Esophagus squamous epithelium (tissue), 5 donors: ENCODE measurements at places on chromosomes 7 and 10.

GRCh38 chr10:100979791-100980272 is 7.5 kb downstream of the MRPL43 start:
- DNase-seq: no peak

DNA sequence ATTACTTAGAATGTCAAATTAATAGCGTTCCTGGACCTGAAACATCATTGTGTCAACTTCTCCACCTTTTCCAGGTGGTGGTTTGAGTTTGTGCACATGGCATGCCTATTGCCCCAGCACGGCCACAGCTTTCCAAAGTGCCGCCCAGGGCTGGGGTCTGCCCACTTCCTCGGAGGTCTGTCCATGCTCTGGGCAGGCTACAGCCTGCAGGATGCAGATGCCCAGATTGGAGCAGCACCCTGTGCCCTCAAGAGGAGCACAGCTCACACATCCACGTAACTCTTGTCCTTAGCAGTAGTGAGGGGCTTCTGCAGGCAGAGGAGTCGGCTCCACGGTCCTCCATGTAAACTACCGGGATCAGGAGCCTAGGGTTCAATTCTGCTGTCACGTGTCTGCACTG is 238.6 kb downstream of the EBF3 start:
- no peak for DNase-seq

DNA sequence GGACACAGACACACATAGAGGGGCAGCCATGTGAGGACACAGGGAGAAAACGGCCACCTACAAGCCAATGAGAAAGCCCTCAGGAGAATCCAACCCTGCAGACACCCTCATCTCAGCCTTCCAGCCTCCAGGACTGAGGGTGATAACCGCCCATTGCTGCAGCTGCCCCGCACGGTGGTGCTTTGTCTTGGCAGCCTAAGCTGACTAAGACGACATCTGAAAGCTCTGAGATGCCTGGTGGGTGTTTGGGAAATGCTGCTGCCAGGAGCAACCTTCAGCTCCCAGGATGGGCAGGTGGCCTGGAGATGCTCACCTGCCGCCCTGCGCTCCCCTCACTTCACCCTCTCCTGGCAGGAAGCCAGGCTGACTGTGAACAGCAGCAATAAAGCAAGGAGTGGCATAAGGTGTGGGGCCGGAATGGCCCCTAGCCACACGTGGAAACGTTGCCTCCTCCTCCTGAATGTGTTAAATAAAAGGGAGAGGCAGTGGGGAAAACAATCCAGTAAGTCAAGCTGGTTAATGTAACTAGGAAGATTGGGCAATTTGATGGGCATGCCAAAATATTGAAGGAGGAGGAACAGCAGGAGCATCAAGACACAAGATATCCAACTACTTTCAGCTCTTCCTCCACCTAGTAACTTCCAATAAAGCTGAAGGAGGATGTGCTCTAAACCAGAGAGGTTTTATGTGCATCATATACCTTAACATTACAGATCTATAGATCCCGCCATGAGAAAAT is 121.5 kb downstream of the TNS3 start:
- no peak for DNase-seq

- DNase-seq: no peak
Measured at GRCh38 chr7:74289018-74289658, at the start of gene CLIP2. Gene CLIP2 (plus strand): TSS chr7:74289407. CDS start chr7:74317547, 28,140 bp downstream.

GRCh38 chr10:121975295-121976086 is 474 bp upstream of the NSMCE4A start:
- no peak for DNase-seq

DNA sequence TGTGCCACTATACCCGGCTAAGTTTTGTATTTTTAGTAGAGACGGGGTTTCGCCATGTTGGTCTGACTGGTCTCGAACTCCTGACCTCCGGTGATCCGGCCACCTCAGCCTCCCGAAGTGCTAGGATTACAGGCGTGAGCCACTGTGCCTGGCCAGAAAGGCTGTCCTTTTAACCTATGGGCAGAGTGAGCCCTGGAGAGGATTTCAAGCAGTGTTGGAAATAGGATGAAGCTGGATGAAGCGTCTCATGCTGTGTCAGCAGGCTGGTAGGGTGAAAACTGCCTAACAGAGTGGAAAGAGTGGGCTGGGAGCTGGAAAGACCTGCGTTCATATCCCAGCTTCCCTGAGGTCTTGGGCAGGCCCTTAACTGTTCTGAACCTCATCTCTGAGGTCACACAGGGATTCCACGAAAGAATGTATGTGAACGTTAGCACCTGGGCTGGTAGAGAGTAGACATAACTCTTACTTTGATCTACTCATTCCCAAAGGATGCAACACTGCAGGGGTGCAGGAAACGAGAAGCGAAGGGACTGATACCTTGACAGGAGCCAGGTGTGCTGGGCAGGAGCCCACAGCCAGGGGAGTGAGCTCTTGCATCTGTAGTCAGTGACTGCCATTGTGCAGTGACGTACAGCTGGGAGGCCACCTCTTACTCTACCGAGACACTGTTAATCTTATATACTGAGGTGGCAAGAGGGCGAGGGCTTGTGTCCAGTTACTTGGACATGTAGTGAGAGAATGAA is 34.1 kb downstream of the WBP1L start:
- no peak for DNase-seq

DNA sequence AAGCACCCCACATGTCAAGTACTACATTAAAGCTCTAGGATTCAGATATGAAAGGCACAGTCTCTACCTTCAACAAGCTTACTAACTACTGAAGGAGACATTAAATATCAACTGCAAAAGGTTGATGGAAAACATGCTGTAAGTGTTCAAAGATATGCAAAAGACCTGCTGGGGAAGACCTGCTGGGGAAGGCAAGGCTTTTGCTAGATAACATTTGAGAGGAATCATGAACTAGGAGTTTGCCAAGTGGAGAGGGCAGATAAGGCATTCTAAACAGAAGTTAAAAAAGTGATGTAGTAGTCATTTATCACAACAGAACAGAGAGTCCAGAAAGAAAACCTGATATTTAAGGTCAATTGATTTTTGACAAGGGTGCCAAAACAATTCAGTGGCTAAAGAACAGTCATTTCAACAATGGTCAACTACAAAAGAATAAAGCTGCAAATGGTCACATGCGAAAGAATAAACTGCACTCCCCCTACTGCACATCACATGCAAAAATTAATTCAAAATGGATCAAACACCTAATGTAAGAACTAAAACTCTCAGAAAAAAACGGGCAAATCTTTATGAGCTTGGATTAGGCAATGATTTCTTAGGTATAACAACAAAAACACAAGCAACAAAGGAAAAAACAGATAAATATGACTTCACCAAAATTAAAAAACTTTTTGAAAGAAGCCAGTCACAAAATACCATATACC is 23.0 kb upstream of the MSS51 start:
- DNase-seq: no peak

DNA sequence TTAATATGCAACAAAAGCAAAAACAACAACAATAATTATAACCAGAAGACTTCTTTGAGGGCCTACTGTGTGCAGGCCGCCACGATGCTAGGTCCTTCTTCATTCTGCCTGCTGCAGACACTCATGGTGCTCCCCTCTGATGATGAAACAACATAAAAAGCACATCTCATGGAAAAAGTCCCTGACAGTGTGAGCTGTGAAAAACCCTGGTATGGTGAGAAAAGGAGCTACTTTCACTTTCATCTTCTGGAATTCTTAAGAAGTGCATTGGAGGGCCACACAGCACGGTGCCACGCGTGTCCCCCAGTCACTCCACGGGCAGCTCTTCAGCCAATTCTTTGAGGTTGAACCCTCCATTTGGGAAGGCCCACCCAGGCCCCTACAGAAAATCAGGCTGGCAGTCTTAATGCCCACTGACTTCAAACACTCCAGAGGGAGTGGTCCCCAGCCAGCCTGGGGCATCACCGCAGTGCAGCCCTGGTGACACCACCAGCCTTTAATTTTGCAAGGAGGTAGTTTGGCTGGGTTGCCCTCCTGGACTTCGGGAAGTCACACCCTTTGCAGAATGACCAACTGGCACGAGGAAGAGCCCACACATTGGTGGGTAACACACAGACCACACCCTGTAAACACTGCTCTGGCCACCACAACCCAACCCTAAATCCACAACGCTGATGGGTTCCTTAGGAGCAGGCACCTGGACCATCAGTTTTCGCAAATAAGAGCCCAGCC is 7.7 kb downstream of the KCNMA1 start:
- DNase-seq: no peak

DNA sequence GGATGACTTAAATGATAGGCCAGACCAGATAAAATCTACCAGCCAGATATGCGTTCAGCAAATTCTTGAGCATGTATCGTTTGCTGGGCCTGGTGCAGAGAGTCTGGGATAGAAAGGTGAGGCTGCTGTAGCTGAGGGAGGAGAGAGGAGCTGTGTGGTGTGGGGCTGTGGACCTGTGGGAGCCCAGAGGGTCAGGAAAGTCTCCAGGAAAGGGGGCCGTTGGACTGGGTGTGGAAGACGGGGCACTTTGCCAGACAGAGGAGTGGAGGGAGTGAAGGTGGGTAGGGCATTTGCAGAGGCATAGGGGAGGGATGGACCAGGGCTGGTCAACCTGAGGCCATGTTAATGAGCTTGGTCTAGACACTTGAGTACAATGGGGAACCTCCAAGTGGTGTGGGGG is 124.7 kb upstream of the UNC5B start:
- no peak for DNase-seq

DNA sequence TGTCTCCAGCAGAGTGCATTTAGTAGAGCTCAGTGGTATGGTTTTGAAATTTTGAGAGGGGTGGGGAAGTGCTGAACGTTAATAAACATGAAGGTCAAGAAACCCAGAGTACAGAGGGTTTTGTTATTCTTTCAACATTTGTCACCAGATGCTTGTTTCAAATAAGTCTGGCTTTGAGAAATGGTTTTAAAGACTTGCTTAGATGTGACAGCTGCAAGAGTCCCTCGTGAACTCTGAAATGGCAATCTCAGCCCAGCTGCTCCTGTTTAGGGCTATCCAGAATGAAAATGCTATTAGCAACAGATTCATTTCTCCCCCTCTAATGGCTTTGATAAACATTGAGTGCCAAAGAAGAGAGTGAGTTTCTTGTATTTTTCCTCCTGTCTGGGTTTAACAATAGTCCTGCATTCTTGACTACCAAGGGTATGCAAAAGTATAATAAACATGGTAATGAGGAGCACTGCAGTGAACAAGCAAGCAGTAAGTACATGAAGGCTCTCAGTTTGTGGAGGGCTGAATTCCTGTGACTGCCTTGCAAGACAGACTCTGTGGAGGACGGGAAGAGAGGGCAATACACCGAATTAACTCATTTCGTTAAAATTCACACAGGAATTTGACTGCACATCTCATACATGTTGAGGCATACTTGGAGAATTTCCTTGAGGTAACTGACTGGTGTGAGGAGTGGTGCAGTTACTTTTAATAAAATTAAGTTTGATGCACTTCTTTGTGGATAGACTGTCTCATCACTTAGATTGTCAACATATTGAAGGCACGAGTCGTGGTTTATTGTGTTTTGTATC is 490.9 kb downstream of the REEP3 start:
- DNase-seq: no peak

DNA sequence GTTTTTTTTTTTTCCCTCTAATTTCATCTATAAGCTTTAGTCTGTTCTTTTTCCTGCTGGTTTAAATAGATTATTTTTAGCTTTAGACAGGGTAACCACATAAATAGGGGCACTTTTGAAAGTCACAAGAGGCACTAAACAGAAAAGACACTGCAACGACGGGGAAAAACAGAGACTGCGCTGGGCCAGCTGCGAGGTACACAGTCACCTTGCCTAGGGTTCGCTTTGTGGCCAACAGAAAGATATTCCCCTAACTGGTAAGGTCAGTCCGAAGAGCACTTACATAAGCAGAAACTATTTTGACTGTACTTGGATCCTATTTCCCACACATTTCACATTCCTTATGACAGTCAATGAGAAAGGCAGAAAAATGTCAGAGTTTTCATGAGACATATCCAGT is 175.6 kb upstream of the PHF14 start:
- no peak for DNase-seq

- DNase-seq: no peak
Measured at GRCh38 chr10:86591436-86591835, 62.9 kb upstream of the OPN4 start.

DNA sequence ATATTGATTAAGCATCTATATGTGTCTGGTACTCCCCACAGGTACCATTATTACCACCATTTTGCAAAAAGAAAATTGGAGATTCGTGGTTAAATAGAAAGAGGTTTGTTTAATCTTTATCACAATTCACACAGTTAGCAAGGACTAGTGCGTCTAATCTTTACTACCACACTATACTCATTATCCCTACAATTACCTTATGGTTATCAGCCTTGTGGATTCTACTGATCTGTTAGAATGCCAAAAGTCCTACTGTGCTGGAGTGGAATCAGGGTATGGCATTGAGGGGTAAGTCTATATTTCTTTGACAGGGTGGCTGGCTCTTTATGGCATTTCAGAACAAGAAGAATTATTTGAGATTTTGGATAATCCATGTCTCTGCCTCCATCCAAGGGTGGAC is 156.1 kb downstream of the RNLS start:
- DNase-seq: no peak

DNA sequence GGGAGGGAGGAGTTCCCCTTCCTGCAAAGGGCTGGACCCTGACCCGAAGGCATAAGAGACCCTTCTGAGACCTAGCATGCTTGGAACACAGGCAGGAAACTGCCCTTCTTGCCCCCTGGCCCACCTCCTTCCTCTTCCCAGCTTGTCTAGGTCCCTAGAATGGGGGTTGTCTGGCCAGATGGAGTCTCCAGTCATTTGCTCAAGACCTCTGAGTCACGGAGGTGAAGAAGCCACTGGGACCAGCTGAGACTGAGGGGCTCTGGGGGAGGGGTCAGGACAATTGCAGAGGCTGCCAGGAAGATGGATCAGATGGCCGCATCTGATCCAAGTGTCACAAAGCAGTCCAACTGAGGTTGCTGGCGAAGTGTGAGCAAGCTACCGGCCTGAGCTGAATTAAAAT is 46.2 kb downstream of the COL13A1 start:
- no peak for DNase-seq

DNA sequence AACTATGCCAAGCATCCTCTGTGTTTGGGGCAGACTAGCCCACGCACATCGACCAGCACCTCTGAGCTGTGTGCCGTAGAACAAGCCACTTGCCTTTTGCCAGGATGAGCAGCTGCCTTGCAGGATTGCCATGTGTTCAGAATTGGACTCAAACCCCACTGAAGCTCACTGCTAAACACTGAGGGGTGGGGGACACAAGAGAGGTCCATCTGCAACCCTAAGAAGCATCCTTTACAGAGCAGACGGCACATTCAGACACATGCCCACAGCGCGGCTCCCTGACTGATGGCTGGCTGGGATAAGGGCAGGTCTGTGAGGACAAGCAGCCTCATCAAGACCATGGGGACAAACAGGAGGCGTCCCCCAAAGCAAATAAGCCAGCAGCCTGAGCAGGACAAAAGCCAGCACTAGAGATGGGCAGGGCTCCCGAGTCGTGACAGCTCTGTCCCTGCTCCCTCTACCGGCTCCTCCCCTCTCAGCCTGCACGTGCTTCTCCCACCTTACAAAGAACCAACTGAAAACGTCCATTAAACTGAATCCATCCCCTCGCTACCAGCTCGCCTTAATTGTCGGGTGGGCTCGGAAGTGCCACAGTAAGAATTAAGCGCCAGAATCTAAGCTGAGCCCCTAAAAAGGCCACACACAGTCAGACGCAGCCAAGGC is 114.2 kb downstream of the PRKAG2 start:
- no peak for DNase-seq

- no peak for DNase-seq
Measured at GRCh38 chr7:78055599-78055998, 257.0 kb downstream of the PHTF2 start.
